HS-27A (cell line): ENCODE measurements at places on chromosomes 3 and 15.

DNA sequence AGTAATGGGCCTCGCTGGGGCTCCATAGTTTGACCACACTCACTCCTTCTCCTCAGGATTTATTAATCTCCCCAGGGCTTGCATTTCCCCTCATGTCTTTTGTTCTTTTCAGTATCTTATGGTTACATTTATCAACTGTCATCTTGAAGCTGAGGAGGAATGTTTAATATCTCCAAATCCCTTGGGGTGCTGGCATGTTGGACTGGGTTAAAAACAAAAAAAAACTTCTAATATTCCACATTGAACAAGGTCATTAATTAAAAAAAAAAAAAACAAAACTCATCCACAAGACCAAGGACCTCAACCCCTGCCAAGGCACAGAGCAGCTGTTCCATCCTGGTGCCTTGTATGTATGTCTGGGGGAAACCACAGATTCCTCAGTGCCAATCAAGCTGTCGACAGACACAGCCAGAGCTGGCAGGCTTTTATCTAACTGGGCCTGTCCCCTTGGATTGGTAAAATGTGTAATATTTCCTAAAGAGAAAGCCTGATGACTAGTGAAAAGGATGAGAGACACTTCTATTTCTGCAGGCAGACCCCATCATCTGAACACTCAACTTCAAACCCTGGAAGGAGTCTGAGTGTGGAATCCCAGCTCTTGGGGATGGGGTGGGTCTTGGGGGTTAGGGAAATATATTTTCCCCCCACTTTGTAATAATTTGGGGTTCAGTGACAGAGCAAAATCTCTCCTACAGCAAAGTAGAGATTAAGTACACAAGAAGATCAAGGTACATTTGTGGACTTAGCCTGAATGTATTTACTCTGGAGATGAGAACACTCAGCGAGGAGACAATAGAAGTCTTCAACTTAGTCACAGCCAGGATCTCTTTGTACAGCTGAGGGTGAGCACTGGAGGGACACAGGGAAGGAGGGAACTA is 69.1 kb downstream of the TTC23 start:
- no peak for DNase-seq

- DNase-seq: no peak
These were observed 8.1 kb downstream of the MORF4L1 start for GRCh38 chr15:78880813-78881212.

DNA sequence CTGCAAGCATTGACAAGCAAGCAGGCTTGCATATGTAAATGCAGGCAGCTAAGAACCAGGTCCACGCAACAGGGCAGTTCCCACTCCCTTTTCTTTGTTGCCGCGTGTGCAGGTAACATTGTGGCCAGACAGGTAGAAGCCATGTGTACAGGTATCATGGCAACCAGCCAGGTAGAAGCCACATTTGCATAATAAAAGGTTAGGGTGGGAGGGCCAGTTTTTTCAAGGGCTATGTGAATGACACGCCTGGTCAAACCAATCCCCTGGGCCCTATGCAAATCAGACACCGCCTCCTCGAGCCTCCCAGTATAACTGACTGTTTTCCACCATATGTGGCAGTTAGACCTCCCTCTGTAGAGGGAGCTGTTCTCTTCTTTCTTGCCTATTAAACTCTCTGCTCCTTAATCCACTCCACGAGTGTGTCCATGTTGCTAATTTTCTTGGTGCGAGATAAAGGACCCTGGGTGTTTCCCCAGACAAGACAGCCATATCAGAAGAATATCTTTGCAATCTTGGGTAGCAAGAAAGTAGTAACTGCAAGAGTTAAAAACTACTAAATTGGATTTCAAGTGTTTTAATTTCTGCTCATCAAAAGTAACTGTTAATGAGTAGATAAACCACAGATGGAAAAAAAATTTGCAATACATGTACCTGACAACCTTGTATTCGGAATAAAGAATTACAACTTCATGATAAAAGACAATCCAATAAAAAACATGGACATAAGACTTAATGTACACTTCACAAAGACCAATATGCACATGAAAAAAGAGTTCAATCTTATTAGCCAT is 21.8 kb downstream of the PCOLCE2 start:
- no peak for DNase-seq

DNA sequence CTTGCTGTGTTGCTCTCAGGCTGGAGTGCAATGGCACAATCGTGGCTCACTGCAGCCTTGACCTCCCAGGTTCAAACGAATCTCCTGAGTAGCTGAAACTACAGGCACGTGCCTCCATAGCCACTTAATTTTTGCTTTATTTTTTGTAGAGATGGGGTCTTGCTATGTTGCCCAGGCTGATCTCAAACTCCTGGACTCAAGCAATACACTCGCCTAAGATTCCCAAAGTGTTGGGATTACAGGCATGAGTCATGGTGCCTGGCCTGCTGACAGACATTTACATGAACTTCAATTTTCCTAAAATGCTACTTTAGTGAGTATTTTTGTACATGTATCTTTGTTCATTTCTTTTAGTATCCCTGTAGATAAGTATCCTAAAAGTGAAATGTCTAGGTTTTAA is 132.3 kb downstream of the SUCLG2 start:
- no peak for DNase-seq

DNA sequence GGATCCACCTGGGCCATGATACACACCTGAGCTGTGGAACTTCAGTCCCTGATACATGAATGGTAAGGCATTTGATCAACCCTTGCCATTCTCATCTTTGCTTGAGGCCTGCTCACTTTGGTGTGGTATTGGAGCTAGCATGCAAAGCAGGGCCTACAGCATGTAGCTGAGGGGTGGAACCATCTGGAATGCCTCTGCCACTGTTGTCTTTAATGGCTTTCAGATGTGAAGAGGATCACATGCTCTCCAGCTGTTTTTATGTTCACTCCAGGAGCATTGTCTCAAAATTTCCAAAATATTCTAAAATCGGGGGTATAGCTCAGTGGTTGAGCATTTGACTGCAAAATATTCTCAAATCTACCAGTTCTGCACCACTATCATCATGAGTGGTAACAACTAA is 64.4 kb upstream of the PHLDB2 start:
- no peak for DNase-seq

GRCh38 chr3:47000922-47001730 is 21.7 kb downstream of the NBEAL2 start:
- no peak for DNase-seq

DNA sequence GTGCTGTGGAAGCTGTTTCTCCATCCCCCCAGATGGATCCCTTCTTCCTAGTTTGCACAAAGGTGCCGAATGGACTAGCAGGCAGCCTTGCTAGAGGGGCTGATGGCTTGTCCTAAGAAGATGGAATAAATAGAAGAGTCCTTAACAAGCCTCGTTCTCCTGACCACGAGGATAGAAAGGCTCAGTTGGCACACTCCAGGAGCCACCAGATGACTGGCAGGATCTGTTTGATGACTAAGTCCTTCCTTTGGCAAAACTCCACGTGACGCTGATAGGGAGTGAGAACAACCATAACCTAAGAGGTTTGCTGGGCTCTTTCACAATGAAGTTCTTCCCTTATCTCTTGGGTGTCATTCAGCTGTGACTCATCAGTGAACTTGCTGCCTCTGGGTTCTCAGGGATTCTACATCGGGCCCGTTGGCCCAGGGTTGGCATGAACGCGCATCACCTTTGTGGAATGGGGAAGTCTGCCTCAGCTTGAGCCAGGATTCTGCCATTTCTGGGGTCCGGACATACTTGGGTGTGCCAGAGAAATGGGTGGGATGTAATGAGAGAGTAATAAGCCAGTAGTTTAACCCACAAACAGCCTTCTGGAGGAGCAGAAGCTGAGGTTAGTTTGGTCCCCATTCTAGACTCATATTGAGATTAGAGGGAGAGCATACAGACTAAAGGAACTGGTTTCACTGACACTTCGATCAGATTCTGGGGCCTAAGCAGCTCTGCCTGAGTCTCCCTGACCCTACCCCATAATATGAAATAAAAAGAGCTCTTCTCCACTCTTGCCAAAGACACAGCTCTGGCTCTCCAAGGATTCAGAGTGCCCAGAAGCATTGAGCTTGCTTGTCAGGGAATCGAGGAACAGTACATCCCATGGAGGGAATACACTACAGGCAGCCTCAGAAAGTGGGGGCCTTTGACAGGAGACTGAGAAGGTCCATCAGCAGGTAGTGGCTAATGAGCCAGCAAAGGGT is 2.0 kb upstream of the MELTF start:
- DNase-seq: peak; percentile 96

DNA sequence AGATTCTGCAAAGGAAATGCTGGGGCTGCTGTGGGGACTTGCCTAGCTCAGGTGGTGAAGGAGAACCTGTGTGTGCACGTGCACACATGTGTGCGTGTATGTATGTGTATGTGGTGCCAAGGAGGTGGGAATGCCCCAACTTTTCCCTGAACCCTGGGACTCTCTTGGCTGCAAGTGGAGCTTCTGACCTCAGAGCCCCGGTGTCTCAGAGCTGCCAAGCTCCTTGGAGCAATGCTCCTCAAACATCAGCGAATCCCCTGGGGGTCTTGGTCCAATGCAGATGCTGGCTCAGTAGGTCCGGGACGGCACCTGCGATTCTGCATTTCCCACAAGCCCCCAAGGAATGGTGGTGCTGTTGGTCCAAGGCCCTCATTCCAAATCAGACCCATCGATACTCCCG is 5.8 kb upstream of the SLC6A20 start:
- DNase-seq: no peak

- no peak for DNase-seq
These were observed 34.9 kb downstream of the PIK3R4 start for GRCh38 chr3:130711565-130712324.

- no peak for DNase-seq
These were observed 13.3 kb upstream of the SH3BP5 start for GRCh38 chr3:15345608-15346137.

- DNase-seq: no peak
These were observed 8.4 kb downstream of the TTC21A start for GRCh38 chr3:39115870-39116269.

DNA sequence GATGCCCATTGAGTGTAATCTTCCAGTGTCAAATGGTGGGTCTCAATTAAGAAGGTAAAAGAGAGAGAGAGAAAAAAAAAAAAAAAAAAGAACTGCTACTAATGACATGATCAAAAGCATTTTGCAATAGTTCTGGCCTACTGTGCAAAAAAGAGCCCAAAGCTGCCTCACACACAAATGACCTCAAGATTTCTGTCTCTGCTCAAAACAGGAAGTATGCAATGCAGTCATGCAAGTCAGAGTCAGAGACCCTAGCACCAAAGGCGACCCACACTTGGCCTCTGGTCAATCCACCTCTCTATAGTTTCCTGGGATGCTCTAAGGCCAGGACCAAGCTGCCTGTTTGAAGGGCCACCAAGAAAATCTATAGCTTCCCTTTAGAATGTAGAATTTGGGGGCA is 323.5 kb downstream of the VPS13C start:
- no peak for DNase-seq

DNA sequence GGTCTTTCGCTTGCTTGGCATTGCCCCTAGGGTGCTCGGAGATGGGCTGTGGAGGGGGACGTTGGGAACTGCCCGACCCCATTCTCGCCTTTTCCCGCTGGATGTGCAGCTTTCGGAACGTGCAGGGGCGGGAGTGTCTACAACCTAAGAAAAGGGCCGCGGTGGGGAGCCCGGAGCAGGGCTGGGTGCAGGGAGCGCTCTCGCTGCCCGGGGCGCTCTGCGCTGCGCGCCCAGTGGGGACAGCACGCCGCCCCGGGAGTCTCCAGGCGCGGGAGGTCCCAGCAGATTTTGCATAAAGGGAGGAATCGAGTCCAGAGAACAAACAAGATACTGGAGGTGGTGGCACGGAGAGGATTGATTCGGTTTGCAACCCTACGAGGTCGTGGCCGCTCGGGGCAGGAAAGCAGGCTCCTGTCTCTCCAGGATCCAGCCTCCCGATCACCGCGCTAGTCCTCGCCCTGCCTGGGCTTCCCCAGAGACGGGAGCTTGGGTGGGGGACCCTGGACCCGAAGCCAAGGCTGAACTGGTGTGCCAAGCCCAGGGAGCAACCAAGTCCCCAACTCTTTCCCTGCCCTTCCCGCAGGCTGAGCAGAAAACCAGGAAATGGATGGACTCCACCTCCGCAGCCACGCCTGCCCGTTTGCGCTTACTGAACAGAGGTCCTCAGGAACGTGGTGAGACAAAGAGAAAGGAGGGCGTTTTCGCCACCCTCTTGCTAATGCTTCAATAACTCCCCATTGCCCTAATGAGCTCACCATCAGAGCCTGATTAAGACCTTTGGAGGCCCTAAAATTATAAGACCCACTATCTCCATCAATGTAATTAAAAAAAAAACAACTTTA is 59.7 kb downstream of the NOX5 start:
- DNase-seq: no peak
